ENCODE measurements at places on chromosomes 1 and 21. TPM values are rescaled to one million over a fixed set of nuclear protein-coding genes. Genes with fewer than 3 reads are reported as not detected.

- no peak for DNase-seq
Observed at GRCh38 chr1:29786791-29787732, 550.7 kb downstream of the PTPRU start.

GRCh38 chr1:35377555-35377954 is 109.0 kb downstream of the ZMYM4 start:
- DNase-seq, result no peak

DNA sequence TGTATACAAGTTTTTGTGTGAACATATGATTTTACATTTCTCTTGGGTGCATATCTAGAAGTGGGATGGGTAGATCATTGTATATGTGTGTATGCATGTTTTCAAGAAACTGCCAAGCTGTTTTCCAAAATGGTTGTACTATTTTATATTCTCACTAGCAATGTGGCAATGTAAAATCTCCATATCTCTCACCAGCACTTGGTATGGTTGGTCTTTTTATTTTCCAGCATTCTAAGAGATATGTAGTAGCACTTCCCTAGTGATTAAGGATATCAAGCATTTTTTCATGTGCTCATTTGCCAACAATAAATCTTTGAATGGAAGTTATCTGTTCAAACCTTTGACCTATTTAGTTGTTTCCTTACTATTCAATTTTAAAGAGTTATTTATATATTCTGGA is 310.7 kb downstream of the ZNF326 start:
- no peak for DNase-seq

The OVAAL gene
- total RNA-seq, result not detected

DNA sequence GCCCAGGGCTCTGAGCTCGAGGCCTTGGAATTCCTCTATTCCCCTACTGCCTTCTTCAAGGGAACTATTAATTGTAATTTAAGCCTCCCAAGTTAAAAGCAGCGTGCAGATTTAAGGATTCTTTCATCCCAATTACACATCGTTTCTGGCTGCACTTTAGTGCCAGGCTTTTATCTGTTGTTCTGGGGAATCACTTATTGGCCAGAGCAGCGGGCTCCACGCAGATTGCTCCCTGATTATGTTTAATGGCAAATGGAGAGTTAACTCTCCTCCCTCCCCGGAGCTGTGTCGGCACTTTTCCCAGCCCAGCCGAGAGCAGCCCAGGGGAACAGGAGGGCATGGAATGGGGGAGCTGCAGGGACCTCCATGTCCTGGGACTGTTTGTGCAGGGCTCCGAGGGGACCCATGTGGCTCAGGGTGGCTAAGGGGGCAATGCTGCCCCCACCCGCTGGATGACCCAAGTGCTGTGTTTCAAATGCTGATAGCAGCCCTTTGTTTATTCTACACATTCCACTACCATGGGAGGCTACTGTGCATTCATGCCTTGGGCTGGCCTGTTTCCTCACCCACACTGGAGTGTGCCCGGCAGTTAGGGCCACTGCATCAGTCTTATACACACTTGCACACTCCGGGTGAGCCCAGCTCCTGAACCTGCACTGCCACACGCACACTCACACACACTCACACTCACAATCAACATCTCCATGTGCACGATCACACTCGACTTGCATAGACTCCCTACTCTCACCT is 93.3 kb upstream of the POU3F1 start:
- DNase-seq, result no peak

The LRRC3 gene
- 1.5 TPM for total RNA-seq

The MYOM3 gene
- not detected for total RNA-seq

- DNase-seq, result no peak
Observed at GRCh38 chr1:162091681-162092524, 22.4 kb downstream of the NOS1AP start.

The PLPPR4 gene
- total RNA-seq, result not detected

DNA sequence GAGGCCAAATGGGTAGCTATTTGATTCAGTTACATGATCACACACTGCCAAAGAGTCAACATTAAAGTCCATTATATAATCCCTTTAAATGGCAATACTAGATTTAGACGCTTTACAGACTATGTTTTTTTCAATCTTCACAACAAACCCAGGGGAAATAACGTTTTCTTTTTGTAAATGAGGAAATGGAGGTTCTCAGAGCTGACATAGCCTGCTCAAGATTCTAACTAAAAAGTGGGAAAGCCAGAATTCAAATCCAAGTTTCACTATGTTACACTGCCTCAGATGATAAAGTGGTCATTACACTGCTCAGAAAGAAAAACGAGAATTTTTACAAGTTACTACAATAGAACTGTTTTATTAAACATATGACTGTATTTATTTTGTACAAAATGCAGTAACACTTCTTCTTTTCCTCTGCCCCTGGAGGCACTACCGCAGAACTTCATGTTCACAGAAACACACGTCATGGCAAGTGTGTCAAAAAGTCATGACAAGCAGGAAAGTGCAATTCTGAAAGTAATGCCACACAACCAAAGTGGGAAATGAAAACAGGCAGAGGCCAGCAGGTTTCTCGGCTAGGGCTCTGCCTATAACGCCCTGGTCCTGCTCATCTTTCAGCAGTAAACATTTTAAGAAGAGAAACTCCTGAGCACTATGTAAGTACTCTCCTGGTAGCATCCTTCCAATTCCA is 19.0 kb downstream of the THEMIS2 start:
- peak; percentile 56 for DNase-seq

The HECTD3 gene
- 61.3 TPM for total RNA-seq

- DNase-seq, result no peak
Observed at GRCh38 chr1:21924503-21925005, 12.6 kb downstream of the HSPG2 start.

The NUP210L gene
- 0.19 TPM for total RNA-seq

The SERTAD4 gene
- not detected for total RNA-seq

GRCh38 chr1:115296981-115297380 is 41.1 kb downstream of the NGF start:
- DNase-seq, result no peak

GRCh38 chr21:45824546-45825215 is 156.9 kb upstream of the COL6A1 start:
- no peak for DNase-seq

DNA sequence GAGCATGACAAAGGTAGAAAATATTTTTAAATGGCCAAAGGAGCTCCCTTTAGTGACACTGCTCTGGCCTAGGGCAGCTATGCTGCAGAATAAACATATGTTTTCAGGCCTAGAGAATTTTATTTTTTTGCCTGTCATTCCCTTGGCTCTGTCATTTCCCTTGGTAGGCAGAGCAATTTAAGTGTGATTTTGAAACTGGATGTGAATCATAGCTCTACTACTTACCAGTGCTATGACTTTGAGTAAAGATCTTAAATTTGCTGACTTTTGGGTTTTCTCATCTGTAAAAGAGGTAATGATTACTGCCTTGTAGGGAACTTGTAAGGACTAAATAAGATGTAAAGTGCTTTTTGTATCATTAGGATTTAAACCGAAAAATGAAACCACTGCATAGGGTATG is 189.0 kb upstream of the ZRANB2 start:
- DNase-seq, result no peak

DNA sequence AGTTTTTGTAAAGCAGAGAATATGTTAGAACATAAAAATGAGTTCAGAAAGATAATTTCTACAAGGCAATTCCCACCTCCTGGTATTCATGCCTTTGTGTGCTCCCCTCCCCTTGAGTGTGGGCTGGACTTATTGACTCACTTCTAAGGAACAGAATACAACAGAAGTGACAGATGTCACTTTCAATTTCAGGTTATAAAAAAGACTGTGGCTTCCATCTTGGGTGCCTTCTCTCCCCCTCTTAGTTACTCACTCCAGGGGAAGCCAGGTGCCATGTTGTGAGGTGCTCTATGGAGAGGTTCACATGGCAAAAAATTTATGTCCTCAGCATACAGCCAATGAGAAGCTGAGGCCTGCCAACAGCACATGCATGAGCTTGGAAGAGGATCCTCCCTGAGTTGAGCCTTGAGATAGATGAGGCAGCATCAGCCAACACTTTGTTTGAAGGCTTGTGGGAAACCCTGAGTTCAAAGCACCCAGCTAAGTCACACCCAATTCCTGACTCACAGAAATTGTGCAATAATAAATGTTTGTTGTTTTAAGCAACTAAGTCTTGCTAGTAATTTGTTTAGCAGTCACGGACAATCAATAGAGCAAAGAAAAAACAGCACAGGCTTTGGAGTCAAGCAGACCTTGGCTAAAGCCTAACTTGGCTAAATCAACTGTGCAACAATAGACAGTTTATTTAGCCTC is 73.5 kb upstream of the NGF start:
- no peak for DNase-seq

Measured in CD4-positive, alpha-beta memory T cell (primary cell).